Right renal pelvis (tissue), 4 donors: ENCODE measurements at places on chromosomes 12 and 14.

DNA sequence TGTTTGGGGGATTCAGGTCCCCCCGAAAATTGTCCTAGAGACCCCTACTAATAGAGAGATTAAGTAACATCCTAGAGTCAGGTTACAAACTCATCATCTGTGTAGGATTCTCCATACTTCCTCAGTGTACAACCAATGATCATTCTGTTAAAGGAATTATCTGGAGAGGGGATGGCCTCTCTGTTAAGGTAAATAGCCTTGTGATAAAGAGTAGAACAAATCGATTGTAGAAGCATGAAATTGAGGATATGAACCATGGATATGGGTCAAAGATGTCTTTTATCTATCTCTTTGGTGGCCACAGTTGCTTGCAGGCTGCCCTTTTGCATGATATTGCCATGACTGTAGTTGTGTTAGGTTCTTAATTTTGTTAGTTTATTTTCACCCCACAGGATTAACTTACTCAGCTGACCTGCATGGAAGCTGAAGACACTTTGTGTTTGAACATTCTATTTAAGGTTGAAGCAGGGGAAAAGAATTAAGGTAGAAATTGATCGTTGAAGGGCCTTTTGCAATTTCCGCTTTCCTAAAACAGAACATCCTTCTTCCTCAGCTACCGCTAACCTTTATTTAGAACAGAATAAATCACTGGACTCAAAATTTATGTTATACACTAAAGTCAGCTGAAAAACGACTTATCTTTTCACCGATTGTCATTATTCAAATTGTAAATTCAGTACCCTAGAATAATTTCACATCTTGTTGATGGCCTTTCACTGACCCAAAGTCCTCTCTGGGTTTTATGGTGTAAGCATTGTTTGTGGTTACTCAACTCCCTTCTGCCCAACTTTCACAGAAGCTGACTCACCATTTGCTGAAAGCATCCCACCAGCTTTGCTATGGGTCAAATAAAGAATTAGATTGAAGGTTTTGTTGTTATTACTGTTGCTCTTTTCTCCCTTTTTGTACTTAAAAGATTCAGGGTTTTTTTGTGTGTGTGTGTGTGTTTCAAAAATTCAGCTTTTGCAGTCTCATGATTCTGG, 52.3 kb downstream of the IRAK3 start:
- no peak for DNase-seq

DNA sequence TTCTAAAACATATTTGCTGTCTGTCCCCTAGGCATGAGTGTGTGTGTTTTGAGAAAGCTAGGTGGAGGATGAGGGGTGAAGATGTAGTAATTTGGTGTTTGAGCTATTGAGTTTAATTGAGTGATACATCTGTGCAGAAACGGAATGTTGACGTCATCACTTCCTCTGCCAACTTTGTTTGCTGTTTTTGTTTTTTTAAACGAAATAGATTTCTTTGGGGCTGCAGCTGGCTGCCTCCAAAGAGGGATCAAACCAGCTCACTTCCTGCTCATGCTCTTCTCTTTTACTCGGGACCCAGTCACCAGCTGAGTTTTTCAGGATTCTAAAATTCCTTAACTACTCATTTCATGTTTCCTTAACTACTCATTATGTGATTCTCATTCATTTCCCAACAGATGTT, 19.5 kb upstream of the CRACR2A start:
- DNase-seq = no peak

DNA sequence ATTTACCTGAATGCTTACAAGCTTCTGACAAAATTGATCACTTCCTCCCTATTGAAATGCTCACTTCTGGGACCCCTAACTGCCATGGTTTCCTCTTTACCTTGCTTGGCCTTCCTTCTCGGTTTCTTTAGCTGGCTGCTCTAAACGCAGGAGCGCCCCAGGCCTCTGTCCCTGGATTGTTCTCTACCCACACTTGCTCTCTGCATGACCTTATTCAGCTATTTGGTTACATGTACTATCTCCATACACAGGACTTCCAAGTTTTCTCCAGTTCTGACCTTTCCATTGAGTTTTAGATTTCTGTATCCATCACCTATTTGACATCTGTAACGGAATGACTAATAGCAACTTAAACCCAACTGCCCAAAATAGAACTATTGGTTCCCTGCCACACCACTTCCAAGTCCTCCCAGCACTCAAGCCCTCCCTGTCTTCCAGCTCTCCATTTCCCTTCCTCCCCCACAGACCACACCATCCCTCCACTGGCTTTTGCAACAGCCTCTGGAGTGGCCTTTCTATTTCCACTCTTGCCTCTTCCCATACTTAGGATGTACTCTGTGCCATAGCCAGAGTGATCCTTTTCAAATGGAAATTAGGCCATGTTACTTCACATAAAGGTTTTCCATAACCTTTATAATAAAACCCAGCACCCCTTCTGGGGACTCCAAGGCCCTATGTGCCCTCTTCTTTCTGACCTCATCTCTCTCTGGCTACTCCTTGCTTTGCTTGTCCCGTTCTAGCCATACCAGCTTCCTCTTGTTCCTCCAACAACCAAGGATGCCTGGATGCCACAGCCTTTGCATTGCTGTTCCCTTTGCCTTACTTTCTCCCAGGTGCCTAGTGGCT, 202.2 kb downstream of the AEBP2 start:
- no peak for DNase-seq

GRCh38 chr12:130615861-130616345, 100.2 kb downstream of the RIMBP2 start:
- no peak for DNase-seq

GRCh38 chr12:81400024-81400423, 322.1 kb downstream of the ACSS3 start:
- no peak for DNase-seq

DNA sequence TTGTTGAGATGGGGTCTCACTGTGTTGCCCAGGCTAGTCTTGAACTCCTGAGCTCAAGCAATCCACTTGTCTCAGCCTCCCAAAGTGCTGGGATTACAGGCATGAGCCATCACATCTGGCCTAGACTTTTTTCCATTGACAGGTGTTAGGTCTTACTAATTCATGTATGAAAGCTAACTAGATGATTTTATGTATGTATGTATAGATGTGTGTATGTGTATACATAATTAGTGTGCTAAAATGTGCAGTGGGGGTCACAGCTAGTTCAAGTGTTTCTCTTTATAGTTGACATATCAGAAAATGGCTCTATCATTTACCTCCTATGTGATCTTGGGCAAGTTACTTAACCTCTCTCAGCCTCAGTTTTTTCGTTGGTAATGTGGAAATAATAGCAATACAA, 23.5 kb downstream of the UNC79 start:
- no peak for DNase-seq

GRCh38 chr14:103243764-103244737, 90.0 kb upstream of the EIF5 start:
- no peak for DNase-seq

DNA sequence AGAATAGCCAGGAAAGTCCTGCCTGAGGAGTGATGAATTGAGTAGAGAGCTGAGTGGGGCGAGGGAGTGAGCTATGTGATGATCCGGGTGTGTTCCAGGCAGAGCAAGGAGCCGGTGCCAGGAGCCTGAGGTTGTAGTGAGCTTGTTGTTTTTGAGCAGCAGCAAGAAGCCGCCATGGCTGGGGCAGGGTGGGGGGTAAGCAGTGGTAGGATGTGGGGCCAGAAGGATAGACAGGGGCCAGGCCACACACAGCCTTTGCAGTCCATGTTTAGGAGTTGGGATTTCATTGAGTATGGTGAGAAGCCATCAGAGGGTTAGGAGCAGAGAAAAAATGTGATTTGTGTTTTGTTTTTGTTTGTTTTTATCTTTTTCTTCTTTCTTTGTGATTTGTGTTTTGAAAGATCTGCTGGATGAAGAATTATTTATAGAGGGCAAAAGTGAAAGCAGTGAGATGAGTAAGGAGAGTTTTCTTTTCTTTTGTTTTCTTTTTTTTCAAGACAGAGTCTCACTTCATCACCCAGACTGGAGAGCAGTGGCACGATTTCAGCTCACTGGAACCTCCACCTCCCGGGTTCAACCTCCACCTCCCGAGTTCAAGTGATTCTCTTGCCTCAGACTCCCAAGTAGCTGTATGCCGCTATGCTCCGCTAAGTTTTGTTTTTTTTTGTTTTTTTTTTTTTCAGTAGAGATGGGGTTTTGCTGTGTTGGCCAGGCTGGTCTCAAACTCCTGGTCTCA, 92.3 kb upstream of the BCAT1 start:
- DNase-seq = no peak

DNA sequence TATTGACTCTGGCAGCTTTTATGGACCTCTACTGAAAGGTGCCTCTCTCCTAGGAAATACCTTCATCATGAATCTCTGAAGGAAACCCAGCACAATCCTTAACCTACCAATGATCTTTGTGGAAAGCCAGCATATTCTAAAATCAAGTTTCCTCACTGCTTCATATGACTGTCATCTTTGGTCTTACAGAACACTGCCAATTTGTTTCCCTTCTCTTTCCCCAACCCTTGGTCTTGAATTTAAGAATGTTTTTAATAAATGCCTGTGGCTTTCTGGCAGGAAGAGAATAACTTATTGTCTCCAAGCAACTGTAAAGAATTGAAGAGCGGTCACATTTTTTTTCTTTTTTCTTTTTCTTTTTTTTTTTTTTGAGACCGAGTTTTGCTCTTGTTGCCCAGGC, 427.6 kb downstream of the IPO8 start:
- DNase-seq = no peak

DNA sequence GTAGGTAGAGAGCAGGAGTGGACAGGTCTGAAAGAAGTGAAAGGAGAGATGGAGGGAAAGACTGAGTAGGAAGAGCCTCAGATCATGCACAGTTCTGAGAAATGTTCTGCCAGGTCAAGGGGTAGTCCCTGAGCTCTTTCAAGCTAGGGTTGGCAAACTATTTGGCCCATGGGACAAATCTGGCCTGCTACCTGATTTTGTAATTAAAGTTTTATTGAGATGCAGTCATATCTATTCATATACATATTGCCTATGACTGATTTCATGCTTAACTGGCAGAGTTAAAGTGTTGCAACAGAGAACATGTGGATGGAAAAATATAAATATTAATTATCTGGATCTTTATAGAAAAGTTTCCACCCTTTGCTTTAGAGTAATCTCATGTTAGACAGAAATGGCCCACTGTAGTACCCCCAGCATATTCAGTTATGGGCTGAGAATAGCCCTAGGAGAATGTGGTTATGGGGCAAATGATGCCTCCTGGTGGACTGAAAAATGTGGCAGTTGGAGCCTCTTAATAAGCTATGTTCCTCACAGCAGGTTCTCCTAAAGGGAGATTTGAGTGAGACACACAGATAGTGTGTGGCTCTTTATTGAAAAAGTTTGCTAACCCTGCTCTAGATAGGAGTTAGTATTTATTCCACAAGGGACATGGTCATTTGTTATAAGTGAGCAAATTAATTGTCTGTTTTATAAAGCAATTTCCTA, 476.9 kb downstream of the LRIG3 start:
- no peak for DNase-seq

GRCh38 chr12:34388636-34389377, 366.5 kb downstream of the ALG10 start:
- DNase-seq = no peak

DNA sequence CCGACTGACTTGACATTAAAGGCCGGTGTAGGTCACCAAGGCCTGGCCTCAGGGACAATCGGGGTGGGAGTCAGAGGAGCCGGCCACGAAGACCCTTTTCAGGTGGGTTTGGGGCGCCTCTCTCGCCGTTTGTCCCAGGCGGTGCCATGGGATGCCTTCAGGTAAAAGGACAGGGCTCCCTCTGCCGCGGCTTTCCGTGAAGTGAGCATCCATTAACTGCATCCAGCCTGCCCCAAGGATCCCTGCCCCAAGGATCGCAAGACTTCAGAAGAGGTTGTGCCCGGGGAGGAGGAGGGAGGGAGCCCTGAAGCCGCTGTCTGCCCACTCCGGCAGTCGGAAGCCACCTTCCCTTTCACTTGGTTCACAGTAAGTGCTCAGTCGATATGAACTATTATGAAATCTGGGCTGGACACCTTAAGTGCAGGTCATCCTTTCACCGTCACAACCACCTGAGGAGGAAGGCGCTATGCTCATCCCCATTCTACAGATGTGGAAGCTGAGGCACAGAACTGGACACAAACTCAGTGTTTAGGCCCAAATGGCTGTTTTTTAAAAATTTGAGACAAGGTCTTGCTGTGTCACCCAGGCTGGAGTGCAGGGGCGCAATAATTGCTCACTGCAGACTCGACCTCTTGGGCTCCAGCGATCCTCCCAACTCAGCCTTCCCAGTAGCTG, 964 bp downstream of the SDS start:
- DNase-seq = no peak

DNA sequence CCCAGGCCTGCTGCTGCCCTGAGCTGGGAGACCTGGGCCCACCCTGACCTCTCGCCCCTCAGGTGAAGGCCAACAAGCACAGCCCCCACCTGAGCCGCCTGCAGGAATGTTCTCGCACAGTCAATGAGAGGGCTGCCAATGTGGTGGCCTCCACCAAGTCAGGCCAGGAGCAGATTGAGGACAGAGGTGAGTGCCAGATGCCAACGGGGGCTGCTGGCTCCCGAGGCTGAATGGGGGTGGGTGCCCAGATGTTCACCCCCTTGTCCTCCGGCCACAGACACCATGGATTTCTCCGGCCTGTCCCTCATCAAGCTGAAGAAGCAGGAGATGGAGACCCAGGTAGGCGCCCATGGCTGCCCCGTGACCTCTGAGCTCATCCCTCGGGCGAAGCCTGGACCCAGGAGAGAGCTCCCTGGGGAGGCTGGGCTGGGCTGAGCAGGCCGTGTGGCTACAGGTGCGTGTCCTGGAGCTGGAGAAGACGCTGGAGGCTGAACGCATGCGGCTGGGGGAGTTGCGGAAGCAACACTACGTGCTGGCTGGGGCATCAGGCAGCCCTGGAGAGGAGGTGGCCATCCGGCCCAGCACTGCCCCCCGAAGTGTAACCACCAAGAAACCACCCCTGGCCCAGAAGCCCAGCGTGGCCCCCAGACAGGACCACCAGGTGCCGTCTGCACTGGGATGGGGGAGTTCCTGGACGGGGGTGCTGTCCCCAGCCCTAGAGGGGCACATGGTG, 25.8 kb downstream of the HIP1R start:
- no peak for DNase-seq

DNA sequence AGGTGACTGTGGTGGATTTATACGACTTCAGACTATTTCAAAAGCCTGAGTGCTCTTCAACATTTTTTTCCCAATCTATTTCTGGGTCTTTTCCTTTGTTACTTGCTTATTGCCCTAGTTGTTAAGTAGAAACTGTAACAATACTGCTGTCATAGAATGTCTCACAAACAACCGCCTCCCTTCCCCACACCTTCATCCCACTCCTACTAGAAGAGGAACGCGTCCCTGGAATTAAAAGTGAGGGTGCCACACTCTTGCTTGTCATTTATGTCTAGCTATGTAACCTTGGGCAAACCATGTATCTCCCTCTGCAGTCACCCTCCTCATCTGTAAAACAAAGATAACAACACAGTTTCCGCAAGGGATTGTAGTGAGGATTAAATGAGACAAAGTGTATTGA, 8.6 kb downstream of the BRAP start:
- DNase-seq = no peak

DNA sequence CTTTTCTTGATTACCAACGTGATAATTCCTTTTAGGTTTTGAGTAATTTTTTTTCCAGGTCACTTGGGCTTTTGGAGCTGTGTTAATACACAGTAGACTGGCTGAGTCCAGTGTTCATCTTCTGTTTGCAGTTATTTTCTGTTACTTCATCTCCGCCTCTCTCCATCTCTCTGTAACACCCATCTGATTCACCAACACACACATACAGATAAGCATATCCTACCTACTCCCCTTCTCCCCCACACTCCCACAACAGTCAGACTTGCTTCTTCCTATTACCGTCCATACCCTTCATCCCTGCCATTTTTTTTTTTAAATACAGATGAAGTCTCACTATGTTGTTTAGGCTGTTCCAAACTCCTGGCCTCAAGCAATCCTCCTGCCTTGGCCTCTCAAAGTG, 72.7 kb upstream of the MANSC4 start:
- DNase-seq = no peak

GRCh38 chr14:73245480-73246325, 8.4 kb downstream of the PAPLN start:
- DNase-seq = no peak
